ENCODE measurements at places on chromosomes 1 and 21.

- no peak for DNase-seq
Measured at GRCh38 chr1:216923601-216924000, 200.4 kb upstream of the ESRRG start.

- peak; percentile 31 for DNase-seq
Measured at GRCh38 chr21:42467140-42467983, 28.7 kb downstream of the RSPH1 start.

GRCh38 chr21:46564391-46564790 lies 40.5 kb downstream of the S100B start:
- DNase-seq = no peak

- DNase-seq = no peak
Measured at GRCh38 chr1:209767096-209767495, 11.2 kb downstream of the TRAF3IP3 start.

DNA sequence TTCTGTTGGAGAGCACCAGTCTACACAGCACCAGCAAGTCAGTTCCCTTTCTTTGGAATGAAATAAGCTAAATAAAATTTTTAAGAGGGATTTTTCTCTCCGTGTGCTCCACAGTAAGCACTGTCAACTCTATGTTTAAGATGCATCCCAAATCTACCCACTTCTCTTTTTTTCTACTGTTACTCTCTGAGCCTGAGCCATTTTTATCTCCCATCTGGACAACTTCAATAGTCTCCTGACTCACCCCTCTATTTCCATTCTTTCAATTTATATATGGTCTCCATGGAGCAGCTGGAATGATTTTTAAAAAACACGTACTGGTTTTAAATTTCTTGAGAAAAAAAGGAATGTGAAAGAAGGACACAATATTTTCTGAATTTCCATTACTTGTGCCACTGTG lies 24.7 kb upstream of the CCT8 start:
- DNase-seq = no peak

GRCh38 chr1:65703853-65704252 lies 88.8 kb upstream of the PDE4B start:
- no peak for DNase-seq

GRCh38 chr1:10724511-10724910 lies 71.9 kb downstream of the CASZ1 start:
- no peak for DNase-seq

DNA sequence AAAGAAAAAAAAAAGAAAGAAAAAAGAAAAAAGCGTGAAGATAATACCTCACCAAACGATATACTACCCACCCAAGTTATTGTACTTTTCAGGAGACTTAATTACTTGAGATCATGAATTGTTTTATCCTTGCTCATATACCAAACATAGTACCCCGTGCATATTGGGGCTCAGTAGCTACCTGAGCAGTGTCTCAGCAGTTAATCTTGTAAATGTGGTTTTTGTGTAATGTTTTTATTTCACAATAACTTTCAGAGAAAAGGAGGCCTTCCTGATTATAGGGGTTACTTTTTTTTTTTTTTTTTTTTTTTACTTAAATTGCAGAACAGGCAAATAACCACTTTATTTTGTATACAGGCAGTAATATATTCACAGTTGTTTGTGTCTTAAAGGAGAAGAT lies 80.3 kb downstream of the OSBPL9 start:
- no peak for DNase-seq

DNA sequence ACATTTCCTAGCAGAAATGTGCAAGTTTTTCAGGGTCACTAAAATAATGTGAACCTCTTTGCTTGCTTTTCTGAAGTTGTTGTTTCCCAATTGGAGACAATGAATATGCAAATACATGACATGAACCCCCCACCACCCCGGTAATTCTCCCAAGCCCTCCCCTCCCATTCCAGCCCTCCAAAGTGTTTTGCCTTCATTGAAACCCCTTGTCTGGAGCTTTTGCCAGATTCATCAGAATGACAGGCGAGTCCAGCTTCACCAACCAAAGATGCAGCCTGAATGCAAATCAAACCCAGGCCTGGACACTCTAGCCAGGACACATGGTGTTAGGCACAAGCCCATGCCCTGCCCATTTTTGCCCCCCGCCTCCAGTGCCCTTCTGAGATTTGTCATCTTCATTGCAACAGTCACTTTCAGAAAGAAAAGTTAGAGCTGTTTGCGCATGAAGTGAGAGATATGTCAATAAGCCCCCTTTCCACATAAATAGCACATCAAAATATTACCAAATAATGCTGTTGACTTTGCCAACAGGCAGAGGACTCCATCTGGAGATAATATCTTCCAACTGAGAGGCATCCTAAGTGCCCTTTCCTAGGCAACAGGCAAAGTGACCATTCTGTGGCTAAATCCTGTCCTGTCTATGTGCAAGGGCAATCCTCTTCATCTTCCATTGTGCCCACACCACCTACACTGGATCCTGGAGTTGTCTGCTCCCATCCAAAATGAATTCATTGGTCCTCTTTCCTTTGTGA lies 145.6 kb upstream of the NFIA start:
- DNase-seq = no peak

GRCh38 chr1:161981735-161982506 lies 41.7 kb downstream of the OLFML2B start:
- DNase-seq = no peak

DNA sequence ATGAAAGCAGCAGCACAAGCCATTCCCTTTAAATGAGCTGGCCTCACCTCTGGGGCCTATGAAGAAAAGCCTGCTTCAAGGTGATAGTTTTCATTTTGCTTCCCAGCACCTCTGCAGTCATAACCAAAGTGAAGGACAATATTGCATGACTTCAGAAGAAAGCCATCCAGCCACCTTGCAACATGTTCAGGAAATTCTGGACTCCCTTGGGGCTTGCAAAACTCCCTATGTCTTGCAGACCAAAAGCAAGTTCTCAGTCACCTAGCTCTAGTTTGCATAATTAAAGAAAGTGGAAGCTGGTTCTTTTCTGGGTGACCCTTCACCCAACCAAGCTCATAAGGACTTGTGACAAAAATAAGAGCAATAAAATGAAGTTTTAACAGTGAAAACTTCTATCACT lies 87.6 kb downstream of the GFI1 start:
- DNase-seq = no peak

- no peak for DNase-seq
Measured at GRCh38 chr1:214213136-214213535, 67.8 kb upstream of the SMYD2 start.

DNA sequence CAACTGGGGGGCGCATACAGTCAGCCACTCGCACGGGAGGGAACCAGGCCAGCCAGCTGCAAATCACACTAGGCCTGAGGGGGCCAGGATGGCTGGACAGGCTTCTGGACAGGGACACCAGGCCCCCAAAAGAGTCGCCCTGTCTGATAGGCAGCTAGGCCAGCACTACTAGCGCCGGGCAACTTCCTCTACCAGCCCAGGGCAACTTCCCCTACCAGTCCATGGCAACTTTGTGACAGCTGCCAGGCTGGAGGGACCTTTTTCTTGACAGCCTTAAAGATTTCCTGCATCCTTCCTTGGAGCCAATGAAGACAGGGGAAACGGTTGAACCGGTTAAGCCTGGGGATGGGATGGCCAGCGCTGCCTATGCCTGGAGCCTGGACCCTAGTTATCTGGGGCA lies 5.1 kb downstream of the IFFO2 start:
- DNase-seq = no peak
